ENCODE measurements at places on chromosomes 12 and 14.

GRCh38 chr14:91417120-91417982 is at the start of gene CCDC88C:
Gene CCDC88C, minus strand, starts transcription at chr14:91417820. Its CDS starts 130 bp downstream, at chr14:91417690.
- DNase-seq: peak; percentile 62

- DNase-seq: no peak
Observed at GRCh38 chr12:7712841-7713442, 1.7 kb downstream of the DPPA3 start.

GRCh38 chr12:73421832-73422231 is 1115.8 kb upstream of the ATXN7L3B start:
- DNase-seq: no peak

- peak; percentile 50 for DNase-seq
Observed at GRCh38 chr12:77049767-77050353, 15.5 kb downstream of the E2F7 start.

Data from CD4-positive, alpha-beta T cell treated with Interleukin-6 at 100 ng/mL for 8 hours (primary cell).